ENCODE measurements at places on chromosomes 2 and 18.

DNA sequence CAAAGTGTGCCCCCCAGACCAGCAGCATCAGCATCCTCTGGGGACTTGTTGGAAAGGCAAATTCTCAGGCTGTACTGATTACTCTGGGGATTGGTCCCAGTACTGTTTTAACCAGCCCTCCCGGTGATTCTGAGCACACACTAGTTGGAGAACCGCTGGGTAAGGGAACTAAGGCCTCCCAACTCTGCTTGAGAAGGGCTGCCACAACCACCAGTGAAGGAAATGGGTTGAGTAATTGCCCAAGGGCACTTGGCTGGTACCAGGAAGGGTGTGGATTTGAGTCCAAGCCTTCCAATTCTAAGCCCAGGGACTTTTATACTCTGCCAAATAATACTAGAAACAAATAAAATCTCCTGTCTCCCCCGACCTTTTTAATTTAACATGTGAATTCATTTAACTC lies 219.9 kb downstream of the SETBP1 start:
- no peak for DNase-seq

GRCh38 chr18:61703508-61703907 lies 189.3 kb downstream of the RNF152 start:
- peak; percentile 74 for DNase-seq

DNA sequence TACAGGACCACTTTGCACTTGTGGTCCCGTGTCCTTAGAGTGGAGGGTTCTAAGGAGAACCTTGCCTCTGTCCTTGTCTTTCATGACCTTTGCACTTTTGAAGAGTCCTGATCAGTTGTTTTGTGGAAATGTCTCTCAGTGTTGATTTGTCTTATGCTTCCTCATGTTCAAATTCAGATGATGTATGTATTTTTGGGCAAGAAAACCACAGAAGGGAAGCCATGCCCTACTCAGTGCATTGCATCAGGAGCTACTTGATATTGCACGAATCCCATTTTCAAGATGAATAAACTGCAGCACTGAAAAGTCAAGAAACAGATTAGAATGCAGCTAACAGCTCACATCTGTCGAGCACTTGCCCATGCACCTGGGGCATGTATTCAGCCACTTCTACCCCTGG lies 152.2 kb downstream of the INHBB start:
- no peak for DNase-seq

DNA sequence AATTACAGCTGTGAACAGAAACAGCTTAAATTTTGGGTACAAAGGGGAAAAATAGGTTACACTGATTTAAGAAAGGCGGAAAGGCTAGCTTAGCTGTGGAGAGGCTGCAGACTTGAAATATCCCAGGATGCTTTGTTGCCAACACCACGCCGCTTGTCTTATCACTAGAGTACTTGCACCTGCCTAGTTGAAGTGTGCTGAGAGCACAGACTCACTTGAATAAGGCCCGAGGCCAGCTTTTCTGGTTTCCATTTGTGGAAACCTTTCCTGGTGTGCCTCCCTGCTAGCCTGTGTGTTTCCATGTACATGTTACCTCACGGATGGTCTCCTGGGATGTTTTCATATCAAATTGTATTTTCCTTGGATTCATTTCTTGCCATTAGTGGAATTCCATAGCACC lies 3.2 kb downstream of the CABLES1 start:
- DNase-seq: no peak

GRCh38 chr2:159900343-159900742 lies 102.3 kb upstream of the CD302 start:
- no peak for DNase-seq

DNA sequence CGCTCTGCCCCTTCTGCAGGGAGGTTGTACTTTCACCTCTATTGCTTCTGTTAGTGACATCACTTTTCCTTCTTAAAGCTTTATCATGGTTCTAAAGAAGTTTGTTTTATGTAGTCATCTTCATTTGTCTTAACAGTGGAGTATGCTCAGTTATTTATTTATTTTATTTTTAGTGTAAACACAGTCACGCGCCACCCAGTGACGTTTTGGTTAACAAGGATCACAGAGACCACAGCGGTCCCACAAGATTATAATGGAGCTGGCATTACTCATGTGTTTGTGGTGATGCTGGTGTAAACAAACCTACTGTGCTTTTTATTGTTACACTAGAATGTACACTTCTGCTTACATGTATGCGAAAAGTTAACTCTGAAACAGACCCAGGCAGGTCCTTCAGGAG lies 89.9 kb downstream of the SOX11 start:
- DNase-seq: no peak

GRCh38 chr2:1055014-1055595 lies 104.5 kb downstream of the SNTG2 start:
- peak; percentile 84 for DNase-seq

DNA sequence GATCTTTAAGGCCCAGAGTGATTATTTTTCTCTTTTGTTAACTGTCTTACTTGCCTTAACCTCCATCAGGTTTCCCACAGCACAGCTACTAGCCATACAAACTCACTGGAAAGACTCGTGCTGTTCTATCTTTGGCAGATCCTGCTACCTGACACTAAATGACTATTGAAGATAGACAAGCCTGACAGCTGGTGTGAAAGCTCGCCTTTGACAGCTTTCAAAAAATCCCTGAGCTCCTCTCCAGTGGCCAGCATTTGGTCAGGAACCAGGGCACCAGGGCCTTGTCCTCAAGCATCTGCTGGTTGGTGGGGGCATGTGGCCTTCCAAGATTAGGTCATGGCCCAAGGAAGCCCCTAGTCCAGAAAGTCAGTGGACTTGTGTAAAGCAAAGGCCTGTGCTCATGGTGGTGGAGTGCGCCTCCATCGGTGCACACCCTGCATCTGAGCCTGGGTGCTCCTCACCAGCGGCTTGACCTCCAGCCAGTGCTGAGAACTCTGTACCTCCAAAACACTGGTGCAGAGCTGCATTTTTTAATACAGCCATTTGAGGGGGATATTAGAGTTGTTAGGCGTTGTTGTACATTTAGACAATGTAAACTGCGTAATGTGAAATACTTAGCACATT lies 158.5 kb downstream of the NCK2 start:
- DNase-seq: no peak

- DNase-seq: no peak
Observed at GRCh38 chr18:79070486-79070885, 1.3 kb downstream of the ATP9B start.

- no peak for DNase-seq
Observed at GRCh38 chr18:44848644-44849335, 168.1 kb downstream of the SETBP1 start.

Data from astrocyte of the spinal cord (primary cell).